ENCODE measurements at places on chromosomes 3 and 15.

GRCh38 chr3:17047894-17048293 lies 163.1 kb downstream of the PLCL2 start:
- no peak for DNase-seq

GRCh38 chr3:39550354-39551051 lies 83.0 kb downstream of the MOBP start:
- DNase-seq: no peak

GRCh38 chr3:170584585-170585007 lies 1.3 kb downstream of the SLC7A14 start:
- DNase-seq: no peak

DNA sequence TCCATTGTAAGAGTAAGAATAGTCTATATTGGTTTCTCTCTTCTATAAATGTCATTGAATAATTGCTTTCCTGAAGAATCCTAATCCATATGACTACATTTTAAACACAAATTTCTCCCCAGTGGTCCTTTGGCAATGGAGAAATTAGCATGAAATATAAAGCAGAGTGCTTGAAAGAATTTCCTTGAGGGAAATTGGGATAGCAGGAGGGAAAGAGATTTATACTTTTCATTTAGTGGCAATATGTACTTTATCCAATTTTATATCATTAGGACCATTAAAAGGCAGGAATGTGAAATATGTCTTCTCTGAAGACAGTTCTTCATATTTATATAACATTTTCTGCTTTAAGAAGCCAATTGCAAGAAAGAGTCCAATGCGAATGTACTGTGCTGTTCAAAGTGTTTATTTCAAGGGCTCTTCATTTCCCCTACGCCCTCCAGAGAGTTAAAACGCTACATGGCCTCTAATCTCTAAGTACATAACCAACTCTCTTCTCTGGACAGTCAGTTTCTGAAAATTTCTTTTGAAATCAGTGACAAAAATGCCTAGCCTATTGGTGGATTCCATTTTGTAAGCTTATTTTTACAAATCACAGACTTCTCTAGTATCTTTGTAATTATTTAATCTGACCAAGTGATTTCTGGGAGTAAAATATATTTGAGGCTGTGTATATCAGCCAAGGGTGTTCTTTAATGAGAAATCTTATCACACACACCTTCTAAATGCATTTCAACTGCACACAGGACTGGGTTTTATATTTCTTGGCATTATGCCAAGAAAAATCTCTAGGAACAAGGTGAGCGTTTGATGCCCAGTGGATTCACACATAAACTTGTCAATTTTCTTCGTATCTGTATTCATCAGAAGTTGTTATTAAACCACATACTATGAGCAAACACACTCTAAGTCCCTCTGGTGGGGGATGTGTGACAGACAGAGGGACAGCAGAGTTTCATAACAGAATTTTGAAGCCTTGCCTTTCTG lies 51.2 kb downstream of the KCNAB1 start:
- DNase-seq: no peak

DNA sequence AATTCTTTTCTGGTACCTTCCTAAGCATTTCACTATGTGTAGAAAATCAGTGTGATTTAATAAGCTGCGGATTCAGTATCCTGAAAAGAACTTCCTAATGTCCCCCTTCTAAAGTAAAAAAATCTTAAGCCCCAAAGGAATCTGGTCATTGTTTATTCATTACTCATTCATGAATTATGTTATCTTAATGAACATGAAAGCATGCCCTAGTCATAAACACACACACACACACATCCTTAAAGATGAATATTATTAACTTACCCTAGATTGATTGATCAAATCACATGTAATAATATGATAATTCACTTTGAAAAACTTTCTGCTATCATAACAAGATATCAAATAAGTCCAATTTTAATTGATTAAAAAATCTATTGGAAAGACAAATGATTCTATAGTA lies 96.4 kb upstream of the BFSP2 start:
- DNase-seq: no peak

DNA sequence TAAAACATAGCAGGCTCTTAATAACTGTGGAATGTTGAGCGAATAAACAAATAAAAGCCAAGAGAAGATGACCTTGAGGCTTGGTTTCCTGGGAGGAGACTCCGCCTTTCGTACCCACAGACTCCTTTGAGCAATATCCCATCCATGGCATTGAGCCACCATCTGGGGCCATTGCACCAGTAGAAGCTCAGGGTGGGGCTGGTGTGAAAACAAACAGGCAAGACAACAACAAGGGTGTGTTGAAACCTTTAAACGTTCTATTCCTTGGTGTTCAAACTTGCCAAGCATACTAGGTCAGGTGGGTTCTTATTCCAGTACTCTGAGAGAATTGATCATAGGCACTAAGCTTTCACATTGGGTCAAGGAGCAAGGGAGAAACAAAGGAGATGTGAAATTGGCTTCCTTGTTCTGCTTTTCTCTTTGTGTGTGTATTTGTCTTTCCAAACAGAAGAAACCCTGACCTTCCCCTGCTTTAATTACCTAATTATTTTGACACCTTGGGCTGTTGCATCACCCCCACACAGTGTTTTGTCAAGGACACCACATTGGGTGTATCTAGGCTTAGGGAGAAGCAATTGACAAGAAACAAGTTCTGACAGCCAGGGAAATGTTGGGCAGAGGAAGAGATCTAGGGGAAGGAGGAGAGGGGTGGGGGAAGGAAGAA lies 105.1 kb upstream of the BCL6 start:
- DNase-seq: no peak

DNA sequence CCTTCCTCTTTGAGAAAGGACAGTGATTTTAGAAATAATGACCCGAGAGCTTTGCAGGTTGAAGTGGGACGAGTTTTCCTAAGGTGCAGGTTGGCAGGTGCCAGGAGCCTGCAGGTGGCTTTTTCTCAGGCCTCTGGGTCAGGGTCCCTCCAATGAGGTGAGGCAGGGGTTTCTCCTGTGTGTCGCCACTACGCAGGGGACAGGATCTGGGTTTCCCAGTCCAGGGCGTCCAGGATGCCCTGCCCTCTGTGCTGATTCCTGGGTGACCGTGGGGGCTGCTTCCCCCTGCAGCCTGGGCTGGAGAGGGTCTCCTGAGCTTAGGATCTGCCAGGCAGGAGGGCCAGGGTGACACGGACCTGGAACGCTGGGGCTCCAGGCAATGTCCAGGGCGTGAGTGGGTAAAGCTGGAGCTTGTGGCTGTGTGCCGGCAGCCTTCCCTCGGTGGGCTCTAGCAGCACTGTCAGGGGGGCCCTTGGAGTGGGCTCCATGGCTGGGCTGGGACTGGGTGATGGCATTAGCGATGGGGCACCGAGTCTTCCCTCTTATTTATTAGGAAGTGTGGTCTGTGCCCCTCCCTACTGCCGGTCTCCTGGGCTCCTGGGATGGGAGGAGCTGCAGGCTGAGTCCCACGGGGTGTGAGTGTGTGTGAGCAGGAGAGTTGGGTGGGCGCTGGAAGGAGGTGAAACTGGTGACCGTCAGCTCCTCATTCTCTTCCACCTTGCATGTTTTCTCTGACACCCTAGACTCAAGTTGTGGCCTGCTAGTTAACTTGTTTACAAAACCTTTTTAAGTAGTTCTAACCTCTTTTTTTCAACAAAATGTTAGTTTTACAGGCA lies 1.8 kb downstream of the APBA2 start:
- DNase-seq: no peak

DNA sequence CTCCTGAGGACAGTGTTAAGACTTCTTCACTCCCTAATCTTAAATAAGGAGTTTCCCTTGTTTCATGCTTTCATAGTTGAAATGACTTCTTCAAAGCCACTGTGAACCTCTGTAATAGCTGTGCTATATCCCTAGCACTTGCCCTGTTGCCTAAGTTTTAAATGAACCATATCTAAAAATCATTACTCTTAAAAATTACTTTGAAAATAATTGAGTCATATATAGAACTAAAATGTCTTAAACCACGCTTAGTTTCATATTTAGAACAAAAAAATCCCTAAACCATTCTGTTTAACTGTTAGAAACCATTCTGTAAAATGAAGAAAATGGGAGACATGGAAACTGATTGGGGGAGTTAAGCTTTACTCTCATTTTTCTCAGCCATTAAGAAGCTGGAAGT lies 29.8 kb downstream of the DNAJC19 start:
- DNase-seq: no peak

GRCh38 chr3:60919296-60919695 lies 332.0 kb downstream of the FHIT start:
- no peak for DNase-seq

GRCh38 chr3:152384412-152384811 lies 115.7 kb downstream of the MBNL1 start:
- DNase-seq: no peak

- DNase-seq: no peak
Observed at GRCh38 chr3:170792471-170792870, 77.5 kb downstream of the RPL22L1 start.

DNA sequence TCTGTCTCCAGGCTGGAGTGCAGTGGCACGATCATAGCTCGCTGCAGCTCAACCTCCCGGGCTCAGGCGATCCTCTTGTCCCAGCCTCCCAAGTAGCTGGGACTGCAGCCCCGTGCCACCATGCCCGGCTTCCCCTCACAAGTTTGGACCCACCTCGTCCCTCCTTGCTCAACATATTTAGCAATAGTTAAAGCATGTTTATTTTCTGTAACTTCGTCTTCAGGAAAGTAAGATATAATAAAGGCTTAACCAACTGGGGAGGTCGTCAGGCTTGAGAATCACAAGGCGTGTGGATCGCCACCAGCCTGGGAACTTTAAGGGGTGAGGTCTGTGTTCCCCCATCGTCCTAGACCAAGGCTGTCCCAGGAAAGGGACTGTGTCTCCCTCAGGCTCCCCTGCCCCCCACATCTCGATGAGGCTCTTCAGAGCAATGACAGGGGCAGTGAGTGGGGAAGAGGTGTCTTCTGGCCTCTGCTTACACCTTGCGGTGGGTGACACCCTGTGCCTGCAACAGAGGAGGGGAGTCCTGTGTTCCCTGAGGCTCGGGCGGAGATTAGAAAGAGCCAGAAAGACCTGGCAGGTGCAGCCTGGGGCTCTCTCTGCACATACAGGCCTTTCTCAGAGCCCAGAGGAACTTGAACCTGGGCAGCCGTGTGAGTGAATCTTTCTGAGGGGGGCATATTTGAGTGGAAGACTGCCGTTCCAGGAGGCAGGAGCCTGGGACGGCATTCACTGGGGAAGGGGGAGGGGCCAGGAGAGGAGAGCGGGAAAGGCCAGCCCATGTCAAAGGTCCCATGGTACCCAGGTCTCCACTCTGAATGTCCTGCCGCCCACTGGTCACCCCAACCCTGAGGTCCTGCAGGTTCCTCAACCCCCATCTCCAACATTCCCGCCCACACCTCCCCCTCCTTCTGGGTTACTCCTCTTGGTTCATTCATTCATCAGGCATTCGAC lies 152.3 kb downstream of the SMAD6 start:
- DNase-seq: no peak

- no peak for DNase-seq
Observed at GRCh38 chr3:30285188-30286006, 321.0 kb upstream of the TGFBR2 start.

GRCh38 chr3:130760922-130761321 lies 14.3 kb upstream of the PIK3R4 start:
- no peak for DNase-seq

DNA sequence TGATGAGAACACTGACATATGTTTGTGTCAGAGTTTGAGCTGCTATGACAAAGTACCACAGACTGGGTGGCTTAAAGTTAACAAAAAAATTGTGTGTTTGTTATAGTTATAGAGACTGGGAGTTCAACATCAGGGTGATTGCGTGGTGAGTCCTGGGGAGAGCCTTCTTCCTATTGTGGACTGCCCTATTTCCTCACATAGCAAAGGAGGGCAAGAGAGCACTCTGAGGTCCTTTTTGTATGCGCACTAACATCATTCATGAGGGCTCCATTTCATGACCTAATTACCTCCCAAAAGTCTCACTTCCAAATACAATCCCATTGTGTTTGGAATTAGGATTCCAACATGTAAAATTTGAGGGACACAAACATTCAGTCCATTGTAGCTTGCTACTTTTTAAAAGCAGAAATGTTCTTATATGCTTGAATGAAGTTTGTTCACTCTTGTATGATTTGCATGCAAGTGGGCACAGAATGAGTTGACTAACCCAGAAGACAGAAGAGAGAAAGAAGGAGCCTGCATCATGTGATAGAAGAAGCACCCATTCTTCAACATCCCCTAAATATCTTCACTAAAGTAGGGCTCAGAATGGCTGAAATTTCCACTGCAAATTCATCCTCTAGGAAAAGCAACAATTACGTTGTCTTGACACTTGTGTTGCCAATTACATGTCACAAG lies 18.9 kb upstream of the ALCAM start:
- DNase-seq: no peak

DNA sequence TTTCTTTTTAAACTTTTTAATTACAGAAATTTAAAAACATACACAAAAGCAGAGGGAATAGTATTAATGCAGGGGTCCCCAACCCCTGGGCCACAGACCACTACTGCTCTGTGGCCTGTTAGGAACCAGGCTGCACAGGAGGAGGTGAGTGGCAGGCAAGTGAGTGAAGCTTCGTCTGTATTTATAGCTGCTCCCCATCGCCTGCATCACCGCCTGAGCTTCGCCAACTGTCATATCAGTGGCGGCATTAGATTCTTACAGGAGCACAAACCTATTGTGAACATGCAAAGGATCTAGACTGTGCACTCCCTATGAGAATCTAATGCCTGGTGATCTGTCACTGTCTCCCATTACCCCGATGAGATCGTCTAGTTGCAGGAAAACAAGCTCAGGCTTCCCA lies 22.4 kb downstream of the CCR9 start:
- DNase-seq: no peak

- DNase-seq: no peak
Observed at GRCh38 chr3:18556503-18557135, 131.5 kb upstream of the SATB1 start.

DNA sequence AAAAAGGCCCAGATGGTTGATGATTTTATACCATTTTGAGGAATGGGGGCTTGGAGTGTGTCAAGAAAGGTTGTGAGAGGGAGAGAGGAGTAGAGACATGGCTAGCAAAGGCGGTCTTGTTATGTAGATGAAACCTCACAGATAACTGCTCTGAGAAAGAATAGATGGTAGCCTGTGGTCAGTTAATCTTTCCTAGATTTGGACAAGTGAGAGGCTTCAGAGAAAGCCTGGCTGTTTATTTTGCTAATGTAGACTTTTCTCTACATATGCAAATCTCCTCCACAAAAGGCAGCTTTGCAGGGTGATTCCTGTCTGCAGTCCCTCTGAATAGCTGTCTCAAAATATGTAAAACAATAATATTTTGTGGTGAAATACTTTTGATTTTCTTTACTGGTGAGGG lies 177.3 kb downstream of the OTOL1 start:
- DNase-seq: no peak

DNA sequence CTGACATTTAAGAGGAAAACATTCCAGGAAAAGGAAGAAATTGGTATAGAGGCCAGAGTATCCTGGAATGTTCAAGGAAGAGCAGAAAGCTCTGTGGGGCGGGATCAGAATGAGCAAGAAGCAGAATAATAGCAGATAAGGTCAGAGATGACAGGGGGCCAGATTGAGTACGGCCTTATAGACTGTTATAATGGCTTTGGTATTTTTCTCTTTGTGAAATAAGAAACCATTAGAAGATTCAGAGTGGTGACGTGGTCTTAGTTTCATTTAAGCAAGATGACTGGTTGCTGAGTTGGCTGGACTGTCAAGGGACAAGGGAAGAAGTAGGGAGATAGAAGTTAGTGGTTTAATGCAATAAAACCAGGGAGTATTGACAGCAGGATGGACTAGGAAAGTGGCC lies 218.3 kb upstream of the SOX2 start:
- DNase-seq: no peak

Data from stimulated activated CD4-positive, alpha-beta T cell treated with anti-CD3 and anti-CD28 coated beads, TNF-alpha, amount 100 ng/mL, for 1 hour (primary cell).